GM12892 (cell line): ENCODE measurements at places on chromosomes 6 and 20.

DNA sequence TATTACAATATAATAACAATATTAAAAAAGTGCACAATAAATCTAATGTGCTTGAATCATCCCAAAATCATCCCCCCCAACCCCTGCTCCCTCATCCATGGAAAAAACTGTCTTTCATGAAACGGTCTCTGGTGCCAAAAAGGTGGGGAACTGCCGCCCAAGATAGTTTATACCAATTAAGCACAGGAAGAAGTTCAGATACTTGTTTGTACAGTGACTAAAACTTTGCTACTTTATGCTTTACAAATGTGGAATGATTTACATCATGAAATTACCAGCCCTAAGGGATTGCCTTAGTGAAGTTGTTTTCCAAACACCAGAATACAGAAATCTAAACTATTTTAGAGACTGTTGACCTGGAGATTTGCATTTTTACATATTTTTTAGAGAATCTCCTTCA lies 175.6 kb downstream of the TRIM27 start:
- DNase-seq: no peak

GRCh38 chr20:15446373-15446772 lies 1109.0 kb upstream of the FLRT3 start:
- DNase-seq: no peak

DNA sequence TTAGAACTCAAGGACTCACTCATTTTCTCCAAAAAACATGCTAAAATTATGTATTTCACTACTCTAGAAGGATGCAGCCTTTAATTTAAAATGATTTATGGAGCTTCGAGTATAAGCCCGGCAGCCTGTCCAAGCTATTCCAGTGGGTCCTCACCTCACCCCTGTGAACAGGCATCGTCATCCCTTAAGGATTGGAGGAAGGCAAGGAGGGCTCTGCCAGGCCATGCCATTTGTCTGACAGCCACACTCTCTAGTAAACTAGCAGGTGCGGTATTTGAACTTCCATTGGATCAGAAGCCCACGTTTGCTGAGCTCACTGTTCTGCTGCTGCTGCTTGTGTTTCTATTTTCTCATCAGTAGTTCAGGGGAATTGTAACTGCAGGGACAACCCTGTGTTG lies 39.8 kb upstream of the NAA20 start:
- DNase-seq: no peak

DNA sequence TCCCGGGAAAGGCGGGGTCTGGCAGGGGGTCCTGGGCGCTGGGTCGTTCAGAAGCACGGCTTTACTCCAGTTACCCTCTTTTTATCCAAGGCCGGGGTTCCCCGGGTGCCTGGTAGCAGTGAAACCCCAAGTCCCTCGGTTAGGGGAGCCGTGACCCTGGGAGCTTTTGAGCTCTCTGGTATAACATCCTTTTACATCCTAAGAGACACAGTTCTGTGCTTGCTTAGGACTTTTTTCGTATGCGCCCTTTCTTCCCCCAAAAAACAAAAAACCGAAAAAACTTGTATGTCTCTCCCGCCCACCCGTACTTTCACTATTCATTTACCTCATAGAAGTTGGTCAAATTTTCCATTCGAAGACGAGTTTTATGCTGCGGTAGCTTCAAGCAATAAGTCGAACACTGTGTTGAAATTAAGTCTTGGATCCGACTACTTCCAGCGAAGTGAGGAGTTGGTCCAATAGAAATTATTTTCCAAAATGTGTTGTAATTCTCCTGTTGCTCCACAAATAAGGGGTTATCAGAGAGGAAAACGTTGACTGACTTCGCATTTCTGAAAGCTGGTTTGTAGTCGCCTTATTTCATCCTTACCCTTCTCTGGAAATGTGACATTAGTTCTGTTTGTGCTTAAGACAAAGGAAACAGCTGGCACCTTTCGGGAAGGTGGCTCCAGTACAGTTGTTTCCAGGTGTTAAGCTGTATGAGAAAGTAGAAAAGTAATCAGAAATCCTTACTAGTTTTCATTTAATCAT lies 816 bp upstream of the MAN1A1 start:
- peak; percentile 15 for DNase-seq
